ENCODE measurements at places on chromosomes 12 and 14.

GRCh38 chr14:95293449-95293848 is 26.3 kb downstream of the CLMN start:
- no peak for DNase-seq

GRCh38 chr12:43306066-43306465 is 245.9 kb downstream of the ADAMTS20 start:
- no peak for DNase-seq

DNA sequence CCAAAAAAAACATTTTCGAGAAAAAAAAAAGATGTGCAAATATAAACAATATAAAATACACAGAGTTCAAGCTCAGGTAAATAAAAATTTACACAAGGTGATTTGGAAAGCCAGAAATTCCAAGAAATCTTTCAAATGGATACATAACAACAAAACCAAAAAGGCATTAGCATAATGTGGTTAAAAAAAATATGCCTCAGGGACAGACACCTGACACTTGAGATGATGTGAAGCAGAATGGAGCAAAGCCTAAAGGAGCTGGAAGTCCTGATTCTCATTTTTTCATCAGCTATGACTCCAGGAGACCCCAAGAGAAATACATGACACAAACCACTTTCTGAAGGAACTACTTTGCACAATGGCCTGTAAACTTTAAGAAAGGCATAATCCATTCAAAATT is 98.6 kb downstream of the PPP2R5E start:
- DNase-seq: no peak

DNA sequence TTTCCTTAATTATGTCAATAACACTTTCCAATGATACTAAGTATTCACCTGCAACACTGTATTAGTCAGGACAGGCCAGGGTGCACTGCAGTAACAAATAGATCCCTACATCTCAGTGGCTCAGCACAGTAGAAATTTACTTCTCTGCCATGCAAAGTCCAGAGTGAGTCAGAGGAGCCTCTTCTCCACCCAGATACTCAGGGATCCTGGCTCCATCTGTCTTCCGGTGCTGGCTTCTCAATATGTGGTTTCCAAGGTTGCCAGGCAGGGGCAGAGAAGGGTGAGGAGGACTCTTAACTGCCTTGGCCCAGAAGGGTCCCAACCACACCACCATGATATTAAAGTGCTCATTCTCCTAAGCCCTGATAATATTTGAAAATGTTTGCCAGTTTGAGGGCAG is 47.8 kb downstream of the ADGRD1 start:
- no peak for DNase-seq

DNA sequence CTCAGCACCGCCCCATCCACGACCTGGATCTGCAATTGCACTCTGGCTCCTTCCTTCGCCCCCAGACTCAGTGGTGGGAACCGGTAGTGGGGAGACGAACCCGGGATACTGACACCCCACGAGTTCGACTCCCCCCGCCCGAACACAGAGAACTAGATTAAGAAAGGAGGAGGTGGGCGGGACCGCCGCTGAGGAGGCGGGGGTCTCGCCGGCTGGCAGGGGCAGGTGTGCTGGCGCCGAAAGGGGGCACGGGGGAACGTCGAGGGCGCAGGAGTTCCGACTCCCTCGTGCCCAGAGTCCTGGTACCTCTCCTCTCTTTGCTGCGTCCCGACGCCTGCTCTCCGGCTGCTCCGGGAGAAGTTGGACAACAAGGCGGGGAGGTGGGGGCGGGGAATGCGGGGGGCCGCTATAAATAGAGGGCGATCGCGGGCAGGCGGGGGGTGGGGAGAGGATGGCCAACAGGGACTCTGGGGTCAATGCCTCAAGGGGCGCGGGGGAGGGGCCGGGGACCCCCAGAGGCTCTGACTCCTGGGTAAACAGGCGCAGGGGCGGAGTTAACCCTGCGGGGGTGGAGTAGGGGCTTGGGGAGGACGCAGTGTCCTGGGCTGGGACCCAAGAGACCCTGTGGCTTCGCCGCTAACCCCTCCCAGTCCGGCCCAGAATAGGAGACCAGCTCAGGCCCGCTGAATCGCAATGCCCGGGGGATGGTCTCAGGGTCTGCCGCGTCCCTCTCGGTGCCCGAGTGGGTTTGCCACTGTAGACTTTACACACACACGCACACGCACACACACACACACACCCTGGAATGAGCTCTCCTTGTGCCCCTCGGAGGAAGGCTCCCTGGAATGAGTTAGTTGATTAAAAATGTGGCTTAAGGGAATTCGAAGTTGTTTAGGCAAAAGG is 761 bp upstream of the NDRG2 start:
- DNase-seq: no peak

GRCh38 chr14:35331605-35332516 is 39.7 kb downstream of the PSMA6 start:
- DNase-seq: no peak

DNA sequence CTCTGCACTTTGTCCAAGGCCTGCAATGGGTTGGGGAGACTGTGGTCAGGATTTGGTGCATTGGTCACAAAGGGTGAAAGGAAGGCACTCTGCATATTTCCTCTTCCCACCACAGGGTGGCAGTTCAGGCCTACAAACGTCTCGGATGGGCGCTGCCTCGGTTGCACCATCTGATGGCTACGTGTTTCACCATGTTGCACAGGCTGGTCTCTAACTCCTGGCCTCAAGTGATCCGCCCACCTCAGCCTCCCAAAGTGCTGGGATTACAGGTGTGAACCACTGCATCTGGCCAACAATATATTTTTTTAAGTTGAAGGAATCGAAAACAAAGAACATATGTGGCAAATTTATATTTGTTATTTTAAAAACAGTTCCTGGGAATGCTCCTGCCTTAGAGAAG is 35.1 kb downstream of the TMBIM6 start:
- DNase-seq: peak; percentile 14

- DNase-seq: no peak
Measured at GRCh38 chr14:85535991-85536832, 6.3 kb downstream of the FLRT2 start.

DNA sequence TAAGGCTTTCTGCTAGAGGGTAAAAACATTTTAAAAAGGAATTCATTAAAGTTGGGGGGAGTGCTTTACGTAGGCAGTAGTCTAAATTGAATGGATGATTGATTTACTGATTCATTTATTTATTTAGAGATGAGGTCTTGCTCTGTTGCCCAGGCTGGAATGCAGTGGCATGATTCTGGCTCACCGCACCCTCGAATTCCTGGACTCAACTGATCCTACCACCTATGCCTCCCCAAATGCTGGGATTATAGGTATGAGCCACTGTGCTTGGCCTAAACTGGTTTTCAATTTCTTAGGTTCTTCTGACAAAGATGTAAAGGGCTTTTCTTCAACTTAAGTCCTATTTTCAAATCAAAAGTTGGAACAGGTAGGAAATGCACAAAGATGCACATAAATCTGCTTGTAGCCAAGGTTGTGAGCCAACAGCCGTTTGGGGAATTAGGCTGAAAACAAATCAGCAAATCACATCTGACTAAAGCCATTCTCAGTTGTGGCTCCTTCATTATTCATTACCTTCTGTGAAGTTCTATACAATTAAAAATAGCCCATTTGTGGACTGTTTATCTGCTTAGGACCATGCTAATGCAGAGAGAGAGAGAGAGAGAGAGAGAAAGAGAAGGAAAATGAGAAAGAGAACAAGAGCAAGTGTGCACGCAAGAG is 218.0 kb downstream of the PPM1H start:
- DNase-seq: no peak

GRCh38 chr12:26204612-26205289 is 9.4 kb downstream of the SSPN start:
- no peak for DNase-seq

DNA sequence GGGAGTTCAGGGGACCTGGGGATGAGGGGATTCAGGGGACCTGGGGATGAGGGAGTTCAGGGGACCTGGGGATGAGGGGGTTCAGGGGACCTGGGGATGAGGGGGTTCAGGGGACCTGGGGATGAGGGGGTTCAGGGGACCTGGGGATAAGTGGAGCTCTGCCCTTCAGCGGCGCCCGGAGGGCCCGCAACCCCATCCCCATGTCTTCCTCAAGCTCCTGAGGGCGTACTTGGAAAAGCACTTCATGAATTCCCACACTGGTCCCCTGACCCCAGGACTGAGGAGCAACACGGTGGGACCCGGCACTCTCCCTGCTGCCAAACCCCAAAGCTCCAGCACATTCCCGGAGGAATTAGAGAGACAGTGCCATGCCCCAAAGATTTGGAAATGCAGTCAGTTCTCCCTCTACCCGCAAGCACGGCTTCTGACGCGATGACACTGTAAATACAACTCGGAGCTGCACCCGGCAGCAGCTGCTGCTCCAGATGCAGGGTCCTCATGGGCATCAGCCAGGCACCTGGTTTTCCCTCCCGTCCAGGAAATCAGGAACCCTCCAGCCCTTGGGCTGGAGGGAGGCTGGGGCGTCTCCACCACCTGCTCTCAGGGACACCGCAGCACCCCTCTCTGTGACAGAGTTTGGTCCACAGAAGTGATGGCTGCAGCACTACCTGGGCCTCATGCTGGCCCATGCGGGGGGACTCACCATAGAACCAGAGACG is 32.8 kb upstream of the C14orf180 start:
- no peak for DNase-seq

DNA sequence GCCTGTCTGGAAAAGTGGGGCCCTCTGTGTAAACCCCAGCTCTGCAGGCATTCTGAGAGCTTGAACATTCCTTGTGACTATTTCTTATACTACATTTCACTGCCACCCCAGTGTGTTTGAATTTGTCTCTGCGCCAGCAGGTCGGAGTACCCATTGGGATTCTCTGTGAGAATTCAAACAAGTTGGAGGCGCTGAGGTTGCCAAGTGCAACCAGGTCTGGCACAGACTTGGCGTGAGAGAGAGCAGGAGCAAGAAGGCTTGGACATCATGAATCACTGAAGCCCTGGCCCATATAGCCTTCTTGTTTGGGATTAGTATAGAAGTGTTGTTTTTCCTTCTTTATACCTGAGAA is 33.0 kb upstream of the ATP2A2 start:
- no peak for DNase-seq

DNA sequence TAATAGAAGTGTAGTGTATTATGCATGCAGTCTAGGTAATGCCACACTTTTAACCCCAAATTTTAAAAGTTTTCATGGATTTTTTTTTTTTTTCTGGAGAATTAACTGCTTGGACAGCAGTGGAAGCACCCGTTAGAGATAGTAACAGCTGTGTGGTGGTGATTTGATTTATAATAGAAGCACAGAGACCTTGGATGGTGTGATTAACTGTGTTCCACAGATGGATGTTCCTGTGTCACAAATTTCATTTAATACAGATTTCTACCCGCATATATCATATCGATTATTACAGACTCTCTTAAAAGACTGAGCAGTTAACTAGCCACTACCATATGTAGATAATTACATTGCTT is 47.0 kb downstream of the IFT81 start:
- no peak for DNase-seq

- DNase-seq: no peak
Measured at GRCh38 chr14:57835766-57836165, 30.1 kb downstream of the SLC35F4 start.

GRCh38 chr14:32372154-32372553 is 43.1 kb downstream of the AKAP6 start:
- no peak for DNase-seq

DNA sequence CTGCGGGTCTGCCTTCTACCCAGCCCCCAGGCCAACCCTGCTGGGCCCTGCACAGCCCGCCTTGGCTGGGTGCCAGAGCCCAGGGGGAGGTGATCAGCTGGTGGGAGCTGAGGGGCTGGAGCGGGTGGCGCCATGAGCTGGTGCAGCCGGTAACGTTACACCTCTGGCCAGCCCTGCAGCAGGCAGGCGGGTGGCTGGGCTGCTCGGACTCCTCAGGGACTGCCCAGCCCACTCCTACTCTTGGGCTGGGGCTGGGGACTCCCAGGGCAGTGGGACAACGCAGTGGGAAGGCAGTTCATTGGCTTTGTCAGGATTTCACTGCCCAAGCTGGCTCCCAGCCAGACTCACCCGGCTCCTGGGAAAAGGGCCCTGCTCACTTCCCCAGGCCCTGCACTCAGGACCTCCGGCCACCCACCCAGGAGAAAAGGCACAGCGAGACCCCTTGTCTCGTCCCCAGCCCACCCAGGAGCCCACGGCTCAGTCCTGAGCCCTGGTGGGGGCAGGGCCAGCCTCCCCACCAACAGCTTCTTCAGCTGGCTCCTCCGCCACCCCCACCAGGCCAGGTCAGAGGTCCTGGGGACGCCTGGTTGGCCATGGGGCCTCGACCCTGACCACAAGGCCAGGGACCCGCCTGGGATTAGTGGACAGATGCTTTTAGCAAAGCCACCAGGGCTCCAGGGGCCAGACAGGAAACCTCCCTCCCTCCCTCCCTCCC is 1.0 kb downstream of the PGF start:
- no peak for DNase-seq

DNA sequence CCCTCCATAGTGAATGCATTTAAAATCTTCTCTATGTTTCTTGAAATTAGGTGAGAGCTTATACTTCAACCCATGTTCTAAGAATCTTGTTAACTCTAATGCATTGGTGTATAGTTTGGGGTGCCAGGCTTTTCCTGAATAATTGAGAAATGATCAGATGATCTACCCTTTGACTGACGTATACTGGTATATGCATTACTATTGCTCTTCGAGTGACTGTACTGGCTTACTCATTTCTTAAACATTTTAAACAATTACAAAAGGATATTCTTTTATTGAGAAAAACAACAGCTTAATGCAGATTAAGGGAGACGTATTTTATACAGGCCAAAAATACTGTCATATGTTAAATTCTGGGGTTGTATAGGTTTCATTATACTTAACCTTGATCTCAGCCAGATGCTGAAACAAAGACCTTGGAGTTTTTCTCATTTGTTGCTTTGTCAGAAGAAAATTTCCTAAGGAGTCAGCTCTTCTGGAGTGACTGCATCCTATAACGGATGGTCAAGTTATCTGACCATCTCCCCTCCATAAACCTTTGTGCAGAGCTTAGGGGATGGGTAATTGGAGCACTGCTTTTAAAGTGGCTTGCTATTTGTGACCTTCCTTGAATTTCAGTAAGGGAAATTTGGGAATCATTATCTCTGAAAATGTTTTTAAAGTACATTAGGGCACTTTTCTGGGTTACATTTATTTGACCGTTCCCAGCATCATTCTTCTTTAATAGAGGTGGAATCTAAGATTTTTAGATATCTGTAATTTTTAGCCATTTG is 507.6 kb downstream of the PCNX1 start:
- no peak for DNase-seq

GRCh38 chr12:58668871-58669270 is 251.4 kb downstream of the LRIG3 start:
- no peak for DNase-seq

DNA sequence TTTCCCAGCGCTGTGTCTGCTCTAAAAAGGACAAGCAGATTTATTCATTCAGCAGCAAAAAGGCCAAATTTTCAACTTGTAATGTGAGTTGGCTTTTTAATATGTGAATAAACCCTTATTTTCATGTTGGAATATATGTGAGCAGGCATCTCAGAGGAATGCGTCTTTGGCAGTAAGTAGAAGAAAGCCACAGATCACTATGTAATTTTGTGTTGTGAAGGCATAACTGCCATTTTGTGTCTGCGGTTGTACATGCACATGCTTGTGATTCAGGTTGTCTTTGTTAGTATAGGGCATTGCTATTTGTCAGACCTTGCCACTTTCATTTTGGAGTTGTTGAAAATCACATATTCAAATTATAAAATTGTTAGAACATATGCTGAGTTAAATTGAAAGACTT is 398.8 kb upstream of the RGS6 start:
- DNase-seq: no peak

- no peak for DNase-seq
Measured at GRCh38 chr12:91105807-91106206, 5.5 kb downstream of the LUM start.

- no peak for DNase-seq
Measured at GRCh38 chr12:67111182-67111581, 158.0 kb upstream of the CAND1 start.

GRCh38 chr14:31380106-31380505 is 40.2 kb downstream of the HEATR5A start:
- no peak for DNase-seq

Measured in stimulated activated CD8-positive, alpha-beta memory T cell treated with anti-CD3 and anti-CD28 coated beads, Interleukin-2, amount 100 ng/mL, for 1 hour (primary cell).